ENCODE measurements at places on chromosomes 12 and 14. TPM values are rescaled to one million over a fixed set of nuclear protein-coding genes. Genes with fewer than 3 reads are reported as not detected.

Gene EML1
- polyA plus RNA-seq = 19.6 TPM

Gene FAM161B
- 2.7 TPM for polyA plus RNA-seq

Gene GPR84
- polyA plus RNA-seq = 3.5 TPM

Gene RASAL1
- polyA plus RNA-seq = 1.9 TPM

Gene TMEM119
- polyA plus RNA-seq = 2.3 TPM

Gene KRT74
- polyA plus RNA-seq = not detected

Gene R3HDM2
- polyA plus RNA-seq = 11.7 TPM

Gene DRAM1
- polyA plus RNA-seq = 3.9 TPM

Gene CDKN1B
- 24.1 TPM for polyA plus RNA-seq

Gene PRIMA1
- polyA plus RNA-seq = 0.69 TPM

Gene BCL11B
- 0.11 TPM for polyA plus RNA-seq

Gene KRT6A
- polyA plus RNA-seq = 0.43 TPM

Gene TAS2R46
- not detected for polyA plus RNA-seq

Gene FGF6
- polyA plus RNA-seq = not detected

Gene KLRB1
- 0.90 TPM for polyA plus RNA-seq

Gene IL31
- not detected for polyA plus RNA-seq

Gene KERA
- not detected for polyA plus RNA-seq

Data from adipose tissue (tissue), 3 donors.